ENCODE measurements at places on chromosomes 3 and 15.
A peak's percentile ranks its signal among the peaks of the same experiment; 100 is the strongest.

GRCh38 chr3:96813820-96814650 is at the start of gene EPHA6:
Gene EPHA6, plus strand, starts transcription at chr3:96814594.
- DNase-seq: no peak

- DNase-seq: no peak
Observed at GRCh38 chr3:179882292-179882691, 154.4 kb downstream of the PEX5L start.

DNA sequence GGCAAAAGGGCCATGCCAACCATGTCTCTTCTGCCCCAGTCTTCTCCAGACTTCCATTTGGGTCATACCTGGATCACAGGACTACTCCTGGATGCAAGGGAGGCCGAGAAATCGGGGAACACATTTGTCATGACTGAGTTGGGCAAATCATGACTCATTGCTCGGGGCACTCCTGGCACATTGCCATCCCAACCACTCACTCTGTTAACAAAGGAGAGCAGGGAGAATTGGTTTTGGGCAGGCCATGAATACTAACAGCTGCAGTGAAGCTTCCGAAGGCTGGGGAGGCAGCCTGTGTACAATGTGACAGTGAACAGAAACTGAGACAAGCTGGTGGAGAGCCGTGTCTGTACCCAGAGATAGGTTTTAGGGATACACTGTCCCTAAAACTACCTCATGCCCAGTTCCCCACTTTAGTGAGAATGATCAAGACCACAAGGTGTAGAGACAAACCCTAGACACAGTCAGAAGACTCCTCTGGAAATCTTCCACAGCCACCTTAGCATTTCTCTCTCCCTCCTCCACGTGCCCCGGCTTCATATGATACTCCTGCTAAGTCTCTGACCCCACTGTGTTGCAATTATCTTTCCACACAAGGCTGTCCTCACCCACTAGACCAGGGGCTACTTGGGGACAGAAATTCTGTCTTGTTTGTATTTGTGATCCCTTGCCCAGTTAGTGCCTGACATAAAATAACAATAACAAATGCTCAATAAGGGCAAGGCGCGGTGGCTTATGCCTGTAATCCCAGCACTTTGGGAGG is 10.5 kb upstream of the BUB1B start:
- DNase-seq: no peak

- no peak for DNase-seq
Observed at GRCh38 chr3:89783341-89783927, 676.0 kb downstream of the EPHA3 start.

GRCh38 chr3:135268941-135269532 is 474.0 kb downstream of the EPHB1 start:
- DNase-seq: no peak

DNA sequence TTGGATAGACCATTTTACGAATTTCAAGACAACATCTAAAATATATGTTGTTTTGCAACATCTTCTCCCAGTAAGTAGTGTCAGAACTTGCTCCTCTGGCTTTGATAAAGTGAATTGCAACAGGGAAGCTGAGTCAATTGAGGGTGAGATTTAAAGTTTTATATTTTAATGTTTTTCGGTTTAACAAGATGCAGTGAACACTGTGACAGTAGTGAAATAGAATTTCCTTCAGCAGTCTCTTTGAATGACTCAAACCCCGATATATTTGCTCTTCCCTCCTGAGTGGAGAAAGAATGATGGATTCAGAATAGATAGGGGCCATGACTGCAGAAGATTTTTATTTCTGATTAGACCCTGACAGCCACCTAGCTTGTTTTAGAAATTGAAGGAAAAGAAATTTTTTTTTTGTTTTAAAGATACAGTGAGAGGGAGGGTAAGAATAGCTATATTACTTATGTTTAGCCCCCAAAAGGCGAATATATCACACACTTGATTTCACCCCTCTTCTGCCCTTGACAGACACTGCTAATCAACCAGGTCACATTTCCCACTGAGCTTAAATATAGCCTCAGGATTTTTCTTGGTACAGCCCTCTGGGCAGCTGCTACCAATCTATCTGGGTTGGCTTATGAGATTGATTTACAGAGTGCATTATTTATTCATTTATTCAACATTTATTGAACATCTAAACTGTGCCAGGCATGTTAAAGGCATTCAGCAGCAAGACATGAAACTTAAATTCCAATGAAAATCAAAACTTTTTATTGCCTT is 183.3 kb upstream of the ADAMTS9 start:
- DNase-seq: no peak

DNA sequence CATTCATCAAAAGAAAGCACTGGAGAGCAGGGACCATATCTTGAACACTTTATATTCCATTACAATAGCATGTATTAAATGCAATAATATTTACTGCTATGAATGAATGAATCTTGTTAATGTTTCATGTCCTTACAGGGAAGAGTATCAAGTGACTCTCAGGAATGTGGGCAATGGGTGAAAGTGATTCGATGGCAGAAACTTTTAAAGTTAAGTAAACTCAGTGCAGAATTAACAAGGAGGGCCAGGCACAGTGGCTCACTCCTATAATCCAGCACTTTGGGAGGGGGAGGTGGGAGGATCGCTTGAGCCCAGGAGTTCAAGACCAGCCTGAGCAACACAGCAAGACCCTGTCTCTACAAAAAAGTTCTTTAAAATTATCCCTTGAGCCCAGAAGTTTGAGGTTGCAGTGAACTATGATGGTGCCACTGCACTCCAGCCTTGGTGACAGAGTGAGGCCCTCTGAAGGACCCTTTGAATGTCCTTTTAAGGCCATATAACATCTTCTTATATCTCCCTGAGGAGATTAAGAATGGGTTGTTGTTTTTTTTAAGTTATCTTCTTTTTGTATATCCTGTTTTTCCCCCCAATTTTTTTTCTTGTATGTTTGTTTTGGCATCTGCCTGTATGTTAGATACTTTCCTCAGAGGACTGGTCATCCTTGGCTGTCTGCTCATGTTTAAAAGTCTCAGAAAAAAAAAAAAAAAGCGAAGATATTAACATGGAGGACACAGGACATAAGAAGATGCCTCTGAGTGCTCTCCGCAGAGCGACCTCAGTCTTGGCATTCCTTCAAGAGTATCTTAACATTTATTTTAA is 9.6 kb upstream of the FSIP1 start:
- no peak for DNase-seq

GRCh38 chr15:75090388-75090734 is 67.0 kb downstream of the PPCDC start:
- DNase-seq: no peak

- no peak for DNase-seq
Observed at GRCh38 chr3:49563766-49564165, 9.5 kb downstream of the BSN start.

- DNase-seq: no peak
Observed at GRCh38 chr3:114143817-114144216, 35.0 kb downstream of the DRD3 start.

GRCh38 chr15:55737373-55737772 is 5.6 kb downstream of the PRTG start:
- no peak for DNase-seq

DNA sequence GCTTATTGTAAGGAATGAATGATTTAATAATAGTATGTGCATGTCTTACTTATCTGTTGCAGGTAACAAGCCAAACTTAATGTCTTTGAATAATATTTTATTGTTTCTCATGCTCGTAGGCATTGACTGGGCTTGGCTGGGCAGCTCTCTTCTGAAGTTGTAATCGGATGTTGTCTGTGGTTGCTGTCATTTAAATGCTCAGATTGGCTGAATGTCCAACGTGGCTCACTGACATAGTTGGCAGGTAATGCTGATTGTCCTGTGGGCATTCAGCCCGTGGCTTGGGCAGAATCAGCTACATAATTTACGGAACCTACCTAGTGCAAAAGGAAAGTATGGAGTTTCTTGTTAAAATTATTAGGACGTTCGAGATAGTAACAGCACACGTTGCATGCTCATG is 297.4 kb upstream of the GBE1 start:
- DNase-seq: no peak

DNA sequence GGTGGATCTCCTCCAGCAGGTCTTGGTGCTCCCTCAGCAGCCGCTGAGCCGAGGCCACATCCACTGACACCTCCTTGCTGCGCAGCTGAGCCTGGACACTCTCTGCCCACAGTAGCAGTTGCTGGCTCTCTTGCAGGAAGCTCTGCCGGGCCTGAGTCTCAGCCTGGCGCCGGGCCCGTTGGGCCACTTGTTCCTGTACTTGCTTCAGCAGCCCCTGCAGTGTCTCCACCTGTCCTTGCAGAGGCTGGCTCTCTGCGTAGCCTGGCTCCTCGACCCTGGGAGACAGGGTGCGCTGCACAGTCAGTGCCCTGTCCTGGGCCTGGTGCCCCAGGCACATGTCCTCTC is 15.5 kb downstream of the SPTBN5 start:
- no peak for DNase-seq

DNA sequence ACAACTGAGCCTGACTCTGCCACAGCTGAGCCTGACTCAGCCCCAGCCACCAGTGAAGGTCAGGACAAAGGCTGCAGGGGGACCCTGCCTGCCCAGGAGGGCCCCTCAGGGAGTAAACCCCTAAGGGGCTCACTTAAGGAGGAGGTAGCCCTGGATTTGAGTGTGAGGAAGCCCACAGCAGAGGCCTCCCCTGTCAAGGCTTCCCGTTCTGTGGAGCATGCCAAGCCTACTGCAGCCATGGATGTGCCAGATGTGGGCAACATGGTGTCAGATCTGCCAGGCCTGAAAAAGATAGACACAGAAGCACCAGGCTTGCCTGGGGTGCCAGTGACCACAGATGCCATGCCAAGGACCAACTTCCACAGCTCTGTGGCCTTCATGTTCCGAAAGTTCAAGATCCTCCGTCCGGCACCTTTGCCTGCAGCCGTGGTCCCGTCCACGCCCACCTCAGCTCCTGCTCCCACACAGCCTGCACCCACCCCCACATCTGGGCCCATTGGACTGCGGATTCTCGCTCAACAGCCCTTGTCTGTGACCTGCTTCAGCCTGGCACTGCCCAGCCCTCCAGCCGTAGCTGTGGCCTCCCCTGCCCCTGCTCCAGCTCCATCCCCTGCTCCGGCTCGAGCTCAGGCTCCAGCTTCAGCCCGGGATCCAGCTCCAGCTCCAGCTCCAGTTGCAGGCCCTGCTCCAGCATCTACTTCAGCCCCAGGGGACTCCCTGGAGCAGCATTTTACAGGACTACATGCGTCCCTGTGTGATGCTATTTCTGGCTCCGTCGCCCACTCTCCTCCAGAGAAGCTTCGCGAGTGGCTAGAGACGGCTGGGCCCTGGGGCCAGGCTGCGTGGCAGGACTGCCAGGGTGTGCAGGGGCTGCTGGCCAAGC is 6.2 kb downstream of the C15orf39 start:
- no peak for DNase-seq

GRCh38 chr3:184325715-184326369 is 11.4 kb downstream of the EIF4G1 start:
- DNase-seq: peak; percentile 62

DNA sequence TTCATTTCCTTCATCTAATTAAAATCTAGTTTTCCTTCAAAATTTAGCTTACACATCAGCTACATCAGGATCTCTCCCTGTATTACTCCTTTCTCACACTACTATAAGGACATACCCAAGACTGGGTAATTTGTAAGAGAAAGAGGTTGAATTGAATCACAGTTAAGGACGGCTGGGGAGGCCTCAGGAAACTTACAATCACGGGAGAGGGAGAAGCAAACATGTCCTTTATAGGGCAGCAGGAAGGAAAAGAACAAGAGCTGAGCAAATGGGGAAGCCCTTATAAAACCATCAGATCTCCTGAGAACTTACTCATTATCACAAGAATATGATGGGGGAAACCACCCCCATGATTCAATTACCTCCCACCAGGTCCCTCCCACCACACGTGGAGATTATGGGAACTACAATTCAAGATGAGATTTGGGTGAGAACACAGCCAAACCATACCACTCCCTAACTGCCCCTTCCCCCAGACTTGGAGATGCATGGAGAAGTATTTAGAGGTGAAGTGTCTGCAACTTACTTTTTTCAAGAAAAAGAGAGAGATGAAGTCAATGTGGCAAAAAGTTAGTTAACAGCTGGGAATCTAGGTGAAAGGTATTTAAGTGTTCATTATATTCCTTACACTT is 21.3 kb downstream of the PRTG start:
- DNase-seq: no peak

GRCh38 chr3:71936681-71937080 is 151.7 kb upstream of the PROK2 start:
- DNase-seq: no peak

DNA sequence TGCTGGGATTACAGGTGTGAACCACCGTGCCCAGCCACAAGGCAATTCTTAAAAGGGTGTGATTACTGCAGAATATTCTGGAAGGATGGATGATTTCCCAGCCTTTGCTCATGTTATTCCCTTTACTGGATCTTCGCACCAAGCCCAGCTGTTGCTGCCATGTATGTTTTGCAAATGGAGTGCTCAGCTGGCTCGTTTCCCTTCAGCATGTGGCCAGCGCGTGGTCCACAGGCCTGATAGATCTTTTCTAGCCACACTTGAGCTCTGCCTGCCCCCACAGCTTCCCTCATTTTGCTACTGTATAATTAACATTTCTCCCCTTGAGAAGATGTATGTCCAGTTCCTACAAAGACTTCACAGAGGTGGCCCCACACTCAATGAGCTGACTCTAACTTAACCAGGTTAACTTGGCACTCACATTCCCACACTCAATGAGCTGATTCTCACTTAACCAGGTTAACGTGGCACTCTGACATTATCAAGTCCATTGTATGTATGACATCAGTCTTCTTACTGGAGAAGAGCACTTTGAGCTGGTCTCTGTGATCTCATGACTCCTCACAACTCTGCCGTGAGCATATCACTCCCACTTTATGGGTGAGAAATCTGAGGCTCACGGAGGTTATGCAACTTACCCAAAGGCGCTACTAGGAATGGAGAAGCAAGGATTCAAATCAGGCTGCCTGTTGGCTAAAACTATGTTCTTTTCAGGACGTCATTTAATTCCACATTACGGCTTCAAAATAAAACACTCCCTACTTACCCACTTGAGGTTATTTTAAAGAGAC is 49.2 kb downstream of the TM4SF4 start:
- no peak for DNase-seq

- no peak for DNase-seq
Observed at GRCh38 chr15:73983211-73983727, 8.8 kb downstream of the STOML1 start.

DNA sequence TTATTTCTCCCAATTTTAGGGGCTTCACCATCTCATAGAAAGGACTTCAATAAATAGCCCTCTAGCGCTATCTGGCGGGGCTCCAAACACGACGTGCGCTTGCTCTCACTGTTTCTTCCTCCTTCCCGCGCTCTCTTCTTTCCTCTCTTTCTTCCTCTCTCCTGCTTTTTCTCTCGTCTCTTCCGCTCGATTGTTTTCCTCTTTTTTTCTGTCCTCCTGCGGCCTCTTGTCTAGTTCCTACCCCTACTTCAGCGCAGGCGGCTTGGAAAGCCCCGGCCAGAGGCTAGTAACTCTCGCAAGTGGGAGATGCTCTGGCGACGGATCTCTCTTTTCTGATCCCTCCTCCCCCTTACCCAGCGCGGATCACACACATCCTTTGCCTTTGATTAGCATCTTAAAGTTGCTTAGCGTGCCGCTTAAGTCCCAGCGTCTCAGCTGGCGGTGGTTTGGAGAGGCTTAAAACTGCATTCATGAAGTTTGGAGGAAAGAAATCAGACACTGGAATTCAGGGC is 6.2 kb upstream of the MEIS2 start:
- no peak for DNase-seq

GRCh38 chr15:26148156-26148860 is 285.2 kb upstream of the ATP10A start:
- no peak for DNase-seq

Data from activated naive CD4-positive, alpha-beta T cell treated with Interleukin-2 at 50 U/mL for 16 hours (primary cell).